ENCODE measurements at places on chromosomes 1 and 21. TPM values are rescaled to one million over a fixed set of nuclear protein-coding genes. Genes with fewer than 3 reads are reported as not detected.

GRCh38 chr1:23980728-23981070 is 572 bp upstream of the SRSF10 start:
- no peak for DNase-seq

The RALGPS2 gene
- total RNA-seq, result 32.1 TPM

DNA sequence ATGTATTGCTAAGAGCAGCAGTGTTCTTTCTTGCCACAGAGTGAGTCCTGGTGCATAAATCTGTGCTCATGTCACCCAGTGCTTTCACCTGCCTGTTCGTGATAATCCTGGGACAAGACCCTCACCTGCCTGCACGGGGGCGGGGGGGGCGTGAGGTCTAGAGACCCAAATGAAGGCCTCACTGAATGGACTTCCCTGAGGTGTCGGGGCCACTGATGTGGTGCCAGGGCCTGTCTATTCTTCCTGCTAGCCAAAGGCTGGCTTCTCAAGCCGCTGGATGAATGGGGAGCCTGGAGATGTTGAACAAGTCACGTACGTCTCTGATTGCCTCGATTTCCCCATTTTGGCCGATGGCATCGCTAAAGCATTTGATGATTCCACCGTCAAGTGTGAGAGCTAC is 118.8 kb upstream of the IRF2BP2 start:
- no peak for DNase-seq

GRCh38 chr1:54853096-54853792 is 33.8 kb downstream of the DHCR24 start:
- DNase-seq, result no peak

GRCh38 chr1:205232127-205232820 is 4.5 kb downstream of the TMCC2 start:
- DNase-seq, result no peak

The NHLH1 gene
- total RNA-seq, result not detected

The OR2M2 gene
- total RNA-seq, result not detected

The PRAMEF5 gene
- not detected for total RNA-seq

The ARTN gene
- 0.63 TPM for total RNA-seq

DNA sequence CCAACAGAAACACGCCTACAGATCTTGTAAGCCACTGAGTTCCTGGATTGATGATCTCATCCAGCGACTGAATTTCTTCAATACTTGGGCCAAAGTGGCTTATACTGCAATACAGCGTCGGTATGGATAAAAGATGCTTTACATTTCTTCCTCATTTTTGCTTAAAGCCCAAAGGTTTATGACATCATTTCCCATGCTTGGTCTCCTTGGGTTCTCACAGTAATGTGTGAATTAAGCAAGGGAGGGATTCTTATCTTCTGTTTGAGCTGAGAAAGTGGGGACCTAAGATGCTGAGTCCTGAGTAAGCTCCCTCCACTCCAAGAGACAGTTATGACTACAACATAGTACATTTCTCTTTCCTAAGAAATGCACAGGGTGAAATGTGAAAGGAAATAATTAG is 39.5 kb downstream of the LBR start:
- no peak for DNase-seq

The RAD54L gene
- total RNA-seq, result not detected

- no peak for DNase-seq
Observed at GRCh38 chr1:46411601-46412341, 17.7 kb downstream of the FAAH start.

DNA sequence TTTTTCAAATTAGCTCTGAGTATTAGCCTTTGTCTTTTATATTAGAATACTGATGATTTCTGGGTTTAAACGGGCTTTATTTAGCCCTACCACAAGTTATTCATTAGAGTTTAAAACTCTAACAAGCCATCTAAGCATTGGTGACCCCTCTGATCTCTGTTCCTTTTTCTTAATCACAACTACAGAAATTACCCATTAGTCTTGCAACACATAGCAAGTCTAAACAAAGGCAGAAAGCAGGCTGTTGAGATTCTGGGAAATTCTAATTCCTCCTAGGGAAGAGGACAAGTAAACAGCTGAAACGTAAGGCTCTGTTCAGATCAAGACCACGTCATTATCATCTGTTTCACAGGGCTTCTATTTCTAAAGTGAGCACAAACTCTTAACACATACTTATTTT is 491.2 kb upstream of the ZRANB2 start:
- DNase-seq, result no peak

The DRAXIN gene
- total RNA-seq, result not detected

- DNase-seq, result no peak
Observed at GRCh38 chr1:246638941-246639655, 72.8 kb downstream of the CNST start.

- no peak for DNase-seq
Observed at GRCh38 chr1:11321656-11322491, 48.9 kb downstream of the UBIAD1 start.

The BSND gene
- total RNA-seq, result not detected

- DNase-seq, result no peak
Observed at GRCh38 chr1:11187494-11187893, 1.7 kb upstream of the ANGPTL7 start.

- no peak for DNase-seq
Observed at GRCh38 chr1:168763031-168763430, 34.0 kb upstream of the DPT start.

DNA sequence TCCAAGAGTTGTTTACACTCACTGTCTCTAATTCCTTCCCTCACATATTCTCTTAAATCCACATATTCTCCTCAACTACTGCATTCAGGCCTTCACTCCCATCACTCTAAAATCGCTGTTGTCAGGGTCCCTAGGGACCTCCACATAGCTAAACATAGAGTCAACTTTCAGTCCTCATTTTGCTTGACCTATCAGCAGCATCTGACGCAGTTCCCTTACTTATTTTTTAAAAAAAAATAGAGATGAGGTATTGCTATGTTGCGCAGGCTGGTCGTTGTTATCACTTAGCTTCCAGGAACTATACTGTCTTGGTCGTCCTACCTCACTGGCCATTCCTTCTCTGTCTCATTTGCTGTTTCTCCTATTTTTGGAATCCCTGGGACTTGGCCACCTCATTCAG is 11.7 kb upstream of the PLEKHO1 start:
- no peak for DNase-seq

- no peak for DNase-seq
Observed at GRCh38 chr1:211935448-211935970, 99.8 kb downstream of the INTS7 start.

DNA sequence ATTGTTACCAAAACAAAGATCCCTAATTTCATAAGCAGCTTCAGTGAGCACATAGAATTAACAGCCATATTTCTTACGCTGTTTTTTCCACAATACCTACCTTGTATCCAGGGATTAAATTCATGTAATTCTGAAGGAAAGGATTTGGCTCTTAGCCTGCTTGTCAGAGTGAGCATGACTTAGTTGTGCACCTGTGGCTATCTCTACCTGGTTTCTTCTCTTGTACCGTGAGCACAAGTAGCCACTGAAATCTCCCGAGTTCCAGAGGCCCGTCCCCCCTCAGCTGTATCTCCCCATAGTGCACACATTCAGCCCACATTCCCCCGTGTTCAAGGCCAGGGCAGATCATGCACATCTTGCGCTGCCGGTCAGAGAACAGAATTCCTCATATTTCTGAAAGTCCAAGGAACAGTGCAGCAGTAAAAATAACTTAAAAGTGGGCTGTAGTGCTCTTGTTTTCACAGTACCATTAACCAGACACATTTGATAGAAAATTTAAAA is 2.3 kb downstream of the TENT5C start:
- DNase-seq, result no peak

DNA sequence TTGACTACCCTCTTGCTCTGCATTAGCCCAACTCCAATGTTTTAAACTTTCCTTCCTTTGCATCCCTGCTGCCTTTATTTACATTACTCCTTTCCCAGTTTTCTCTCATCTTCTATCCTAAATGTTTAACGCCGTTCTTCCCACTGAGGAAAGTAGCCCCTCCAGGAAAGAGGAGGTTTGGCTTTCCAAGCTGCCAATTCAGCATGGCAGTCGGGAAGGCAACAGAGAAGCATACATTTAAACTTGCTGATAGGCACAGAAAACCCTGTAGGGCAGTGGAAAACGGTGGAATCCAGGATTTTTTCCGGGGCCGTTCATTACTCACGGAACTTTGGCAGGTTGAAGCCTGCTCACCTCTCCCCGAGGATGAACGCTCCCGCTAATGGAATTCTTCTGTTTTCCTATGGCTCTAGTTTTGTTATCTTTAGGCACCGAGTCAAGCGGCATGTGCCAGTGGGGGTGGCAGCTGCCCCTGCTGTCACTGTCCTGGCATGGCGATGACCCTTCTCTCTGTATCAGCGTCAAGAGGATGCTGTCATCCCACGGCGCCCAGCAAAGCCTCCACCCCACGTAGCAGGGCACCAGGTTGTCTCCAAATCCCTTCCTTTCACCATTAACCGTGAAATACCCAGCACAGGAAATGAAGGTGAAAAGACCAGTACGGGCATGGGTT is 48.3 kb downstream of the ZBTB18 start:
- no peak for DNase-seq

The OPTC gene
- total RNA-seq, result not detected

The DYNLT4 gene
- total RNA-seq, result 6.3 TPM

DNA sequence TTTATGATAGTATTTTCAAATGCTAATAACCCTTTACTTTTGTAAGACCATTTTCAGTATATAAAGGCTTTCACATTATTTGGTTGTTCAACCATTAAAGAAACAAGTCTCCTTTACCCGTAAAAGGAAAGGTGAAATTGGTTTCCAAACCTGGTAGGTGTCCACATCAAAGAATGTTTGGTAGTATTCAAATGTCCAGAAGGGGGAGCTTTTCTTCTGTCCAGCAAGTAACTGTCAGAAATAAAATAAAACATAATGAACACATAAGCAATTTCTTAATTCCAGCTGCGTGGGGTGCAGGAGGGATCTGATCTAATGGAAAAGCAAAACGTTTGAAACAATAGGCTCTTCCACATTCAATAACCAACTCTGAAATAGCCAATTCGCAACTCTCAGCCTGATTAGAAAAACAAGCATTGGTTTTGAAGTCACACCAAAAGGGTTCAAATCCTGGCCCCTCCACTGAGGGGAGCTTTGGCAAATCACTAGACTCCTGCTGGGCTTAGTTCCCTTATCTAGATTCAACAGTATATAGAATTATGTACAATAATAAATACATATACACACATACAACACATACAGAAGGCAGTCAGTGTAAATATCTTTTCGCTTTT is 11.0 kb downstream of the YIPF1 start:
- DNase-seq, result no peak

- DNase-seq, result no peak
Observed at GRCh38 chr1:46580140-46580903, 23.7 kb downstream of the MKNK1 start.

DNA sequence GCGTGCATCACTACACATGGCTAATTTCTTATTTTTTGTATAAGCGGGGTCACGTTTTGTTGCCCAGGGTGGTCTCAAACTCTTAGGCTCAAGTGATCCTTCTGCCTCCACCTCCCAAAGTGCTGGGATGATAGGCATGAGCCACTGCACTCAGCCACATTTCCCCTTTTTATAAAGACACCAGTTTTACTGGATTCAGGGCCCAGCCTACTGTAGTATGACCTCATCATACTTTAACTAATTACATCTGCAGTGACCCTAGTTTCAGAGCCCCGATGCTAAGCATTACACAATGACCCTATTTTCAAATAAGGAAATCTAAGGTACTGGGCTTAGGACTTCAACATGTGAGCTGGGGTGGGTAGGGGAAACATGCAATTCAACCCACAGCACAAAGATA is 31.8 kb upstream of the ENAH start:
- DNase-seq, result no peak

The KDF1 gene
- not detected for total RNA-seq

GRCh38 chr1:8018492-8019228 is 7.4 kb downstream of the ERRFI1 start:
- DNase-seq, result no peak

The PM20D1 gene
- 0.36 TPM for total RNA-seq

The MAEL gene
- total RNA-seq, result 0.37 TPM

- DNase-seq, result no peak
Observed at GRCh38 chr1:7315316-7315715, 455.8 kb upstream of the VAMP3 start.

DNA sequence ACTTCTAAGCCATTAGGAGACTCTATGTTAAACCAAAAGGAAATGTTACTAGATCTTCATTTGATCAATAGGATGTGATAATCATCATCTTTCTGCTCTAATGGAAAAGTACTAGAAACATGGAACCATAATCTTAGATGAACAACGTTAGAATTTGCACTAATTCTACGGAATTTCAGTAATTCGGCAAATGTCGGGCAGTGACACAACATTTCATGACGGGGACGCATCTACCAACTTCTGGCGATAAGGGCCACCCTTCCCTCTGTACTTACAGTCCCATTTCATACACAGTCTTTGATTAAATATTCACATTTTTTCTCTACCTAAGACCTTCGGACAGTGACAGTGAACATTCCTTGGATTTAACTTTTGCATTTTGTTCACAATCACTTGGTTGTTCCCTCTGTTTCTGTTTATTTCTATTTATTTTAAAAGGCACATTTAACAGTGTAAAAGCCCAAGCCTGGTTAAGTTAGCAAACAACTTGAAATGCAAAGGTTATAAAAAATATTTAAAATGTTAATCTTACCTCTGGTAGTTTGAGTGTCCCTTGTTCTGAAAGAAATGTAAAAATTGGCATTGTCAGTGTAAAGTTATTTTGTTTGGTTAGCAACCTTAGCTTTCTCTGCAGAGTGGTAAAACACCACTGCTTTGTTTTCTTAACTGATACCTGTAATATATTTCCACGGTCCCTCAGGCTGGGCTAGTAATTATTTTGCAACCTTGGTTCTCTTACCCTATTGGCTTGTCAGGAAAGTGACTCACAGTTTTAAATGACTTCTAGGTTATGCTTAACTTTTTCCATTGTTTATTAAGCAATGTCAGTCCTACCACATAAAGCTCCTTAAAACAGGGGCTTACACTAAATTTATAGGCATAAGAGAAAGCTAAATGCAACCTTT is 276.9 kb downstream of the VAV3 start:
- DNase-seq, result no peak

The PIK3CD gene
- 18.2 TPM for total RNA-seq

GRCh38 chr1:225366018-225366417 is 61.8 kb downstream of the LBR start:
- no peak for DNase-seq
